NCI-H1436 (cell line): ENCODE measurements at places on chromosomes 6 and 20.

DNA sequence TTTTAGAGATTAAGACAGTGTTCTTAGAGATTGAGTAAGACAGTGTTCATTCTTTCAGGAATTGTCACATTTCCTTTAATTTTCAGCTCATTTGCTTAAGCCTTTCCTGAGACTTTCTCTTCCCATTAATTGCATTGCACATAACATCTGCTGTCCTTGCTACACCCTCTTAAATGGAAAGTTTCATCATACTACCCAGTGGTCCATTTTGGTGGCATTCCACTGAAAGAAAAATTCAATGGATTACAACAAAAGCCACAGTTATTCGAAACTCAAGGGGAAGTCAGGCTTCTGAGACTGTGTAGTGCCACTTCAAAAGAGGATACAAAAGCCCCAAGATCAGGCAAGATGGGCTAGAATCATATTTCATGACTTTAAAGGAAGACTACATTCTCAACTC lies 64.0 kb downstream of the RSPO3 start:
- DNase-seq = no peak

- DNase-seq = no peak
Measured at GRCh38 chr6:156279261-156279969, 497.8 kb upstream of the ARID1B start.

DNA sequence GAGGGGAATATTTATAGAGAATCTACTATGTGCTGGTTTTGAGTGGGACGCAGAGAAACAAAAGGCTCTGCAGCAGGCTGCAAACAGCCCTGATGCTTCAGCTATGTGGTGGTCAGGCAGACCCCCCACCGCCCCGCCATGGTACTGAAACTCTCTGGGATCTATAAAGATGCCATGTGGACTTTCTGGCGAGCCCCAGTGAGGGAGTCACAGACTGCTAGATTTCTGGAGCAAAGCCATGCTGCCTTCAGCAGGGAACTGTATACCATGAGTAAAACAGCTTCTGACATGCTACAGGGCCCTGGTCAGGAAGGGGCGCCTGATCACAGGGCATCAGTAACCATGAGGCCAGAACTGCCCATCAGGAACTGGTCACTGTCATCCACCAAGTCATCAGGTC lies 19.2 kb upstream of the BPIFB1 start:
- DNase-seq = no peak

- no peak for DNase-seq
Measured at GRCh38 chr6:88380083-88380482, 213.9 kb upstream of the CNR1 start.

DNA sequence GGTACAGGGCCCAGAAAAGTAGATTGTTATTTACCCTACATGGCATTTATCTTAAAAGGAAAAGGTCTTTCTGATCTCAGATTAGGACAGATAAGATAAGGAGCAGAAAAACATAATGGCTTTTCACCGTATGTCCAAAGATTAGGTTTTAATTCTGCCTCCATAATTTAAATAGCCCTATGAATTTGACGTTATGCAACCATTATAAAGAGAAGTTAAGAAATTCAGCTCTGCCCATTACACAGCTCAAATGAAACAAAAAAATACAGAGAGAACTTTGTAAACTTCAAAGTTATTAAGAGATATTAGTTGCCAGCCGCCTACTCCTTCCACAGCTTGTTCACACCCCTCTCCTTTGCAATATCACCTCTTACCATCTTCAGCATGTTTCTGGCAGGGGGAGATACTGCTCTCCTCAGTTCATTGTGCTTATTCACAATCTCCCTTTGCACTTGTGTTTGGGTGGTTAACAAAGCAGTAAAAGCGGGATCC lies 8.1 kb downstream of the CRISP3 start:
- no peak for DNase-seq

DNA sequence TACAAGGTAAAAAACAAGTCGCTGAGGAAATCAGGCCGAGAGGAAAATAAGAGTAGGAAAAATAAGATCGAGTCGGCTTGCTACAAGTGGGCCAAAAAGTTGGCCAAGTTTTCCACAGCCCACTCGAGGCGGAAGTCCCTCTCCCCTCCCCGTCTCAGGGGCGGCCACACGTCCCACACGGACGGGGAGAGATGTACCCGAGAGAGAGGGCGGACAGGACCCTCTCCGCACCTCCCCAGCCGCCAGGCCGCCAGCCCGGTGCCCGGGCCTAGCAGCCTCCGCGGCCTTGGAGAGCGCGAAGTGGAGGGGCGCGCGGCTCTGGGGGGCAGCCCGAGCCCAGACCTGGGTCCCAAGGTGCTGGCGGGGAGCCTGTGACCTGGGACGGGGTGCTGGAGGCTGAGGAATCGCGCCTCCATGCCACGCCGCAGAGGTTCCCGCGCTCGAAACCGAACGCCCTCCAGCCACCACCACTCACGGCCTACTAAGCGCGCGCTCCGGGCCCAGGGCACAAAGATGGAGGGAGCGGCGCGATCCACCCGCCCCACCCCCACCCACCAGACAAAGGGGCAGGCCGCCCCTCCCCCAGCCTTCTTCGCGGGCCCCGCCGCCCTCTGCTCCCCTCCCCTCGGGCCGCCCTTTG lies 1.9 kb upstream of the HMGA1 start:
- DNase-seq = no peak

GRCh38 chr20:46520976-46521579 lies 7.7 kb upstream of the ZNF334 start:
- peak; percentile 34 for DNase-seq

DNA sequence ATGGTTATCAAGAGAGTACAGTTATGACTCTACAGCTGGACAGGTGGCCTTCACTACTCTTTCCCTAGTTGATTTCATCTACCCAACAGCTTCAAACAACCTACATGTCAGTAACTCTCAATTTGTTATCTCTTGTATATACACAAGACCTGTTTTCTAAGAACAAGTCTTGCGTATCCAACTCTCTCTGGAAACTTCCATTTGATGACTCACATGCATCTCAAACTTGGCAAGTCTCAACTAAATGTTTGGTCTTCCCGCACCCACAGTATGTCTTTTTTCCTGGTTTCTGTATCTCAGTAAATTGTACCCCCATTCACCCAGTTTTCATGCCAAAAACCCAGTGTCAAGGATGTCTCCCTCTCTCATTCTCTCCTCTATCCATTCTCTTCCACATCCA lies 97.7 kb downstream of the BTBD9 start:
- no peak for DNase-seq

DNA sequence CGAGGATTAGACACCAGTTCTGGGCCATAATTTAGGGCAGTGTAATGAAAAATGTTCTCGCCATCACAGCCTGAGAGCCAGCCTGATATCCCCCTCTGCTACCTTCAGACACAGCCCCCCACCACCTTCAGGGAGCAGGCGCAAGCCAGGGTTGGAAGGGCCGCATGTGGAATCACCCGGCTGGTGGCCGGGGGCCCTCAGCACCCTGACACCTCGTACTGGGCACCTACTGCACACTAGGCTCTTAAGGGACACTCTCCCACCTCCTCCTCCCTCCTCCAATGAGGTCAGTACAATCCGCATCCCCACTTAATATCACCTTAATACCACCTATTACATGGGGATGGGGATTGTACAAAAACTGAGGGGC lies 55.5 kb downstream of the BMP7 start:
- no peak for DNase-seq

DNA sequence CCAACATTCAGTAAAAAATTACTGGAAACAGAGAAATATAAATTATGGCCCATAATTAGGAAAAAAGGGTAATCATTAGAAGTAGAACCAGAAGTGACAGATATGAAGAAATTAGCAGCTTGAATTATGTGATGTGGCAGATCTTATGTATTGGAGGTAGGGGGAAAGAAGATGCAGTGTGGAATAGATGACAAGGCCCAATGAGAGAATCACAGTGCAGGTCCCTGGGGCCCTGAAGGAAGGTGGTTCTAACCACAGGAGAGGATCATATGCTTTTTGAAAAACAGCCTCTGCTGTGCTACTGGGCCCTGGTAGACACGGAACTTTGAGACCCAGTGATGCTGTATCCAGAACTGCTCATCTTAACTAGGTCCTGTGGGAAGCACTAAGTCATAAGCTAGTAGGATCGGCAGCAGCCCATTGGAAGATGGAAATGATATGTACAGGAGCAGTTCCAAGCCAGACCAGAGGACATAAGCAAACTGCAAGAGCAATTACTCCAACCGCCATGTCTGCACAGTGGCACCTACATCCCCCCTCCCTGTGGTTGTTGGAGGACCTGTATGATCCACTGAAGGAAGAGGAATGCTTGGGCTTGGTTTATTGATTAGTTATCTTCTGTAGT lies 14.2 kb downstream of the HEBP2 start:
- no peak for DNase-seq

- DNase-seq = no peak
Measured at GRCh38 chr6:208364-208763, 83.9 kb upstream of the DUSP22 start.

DNA sequence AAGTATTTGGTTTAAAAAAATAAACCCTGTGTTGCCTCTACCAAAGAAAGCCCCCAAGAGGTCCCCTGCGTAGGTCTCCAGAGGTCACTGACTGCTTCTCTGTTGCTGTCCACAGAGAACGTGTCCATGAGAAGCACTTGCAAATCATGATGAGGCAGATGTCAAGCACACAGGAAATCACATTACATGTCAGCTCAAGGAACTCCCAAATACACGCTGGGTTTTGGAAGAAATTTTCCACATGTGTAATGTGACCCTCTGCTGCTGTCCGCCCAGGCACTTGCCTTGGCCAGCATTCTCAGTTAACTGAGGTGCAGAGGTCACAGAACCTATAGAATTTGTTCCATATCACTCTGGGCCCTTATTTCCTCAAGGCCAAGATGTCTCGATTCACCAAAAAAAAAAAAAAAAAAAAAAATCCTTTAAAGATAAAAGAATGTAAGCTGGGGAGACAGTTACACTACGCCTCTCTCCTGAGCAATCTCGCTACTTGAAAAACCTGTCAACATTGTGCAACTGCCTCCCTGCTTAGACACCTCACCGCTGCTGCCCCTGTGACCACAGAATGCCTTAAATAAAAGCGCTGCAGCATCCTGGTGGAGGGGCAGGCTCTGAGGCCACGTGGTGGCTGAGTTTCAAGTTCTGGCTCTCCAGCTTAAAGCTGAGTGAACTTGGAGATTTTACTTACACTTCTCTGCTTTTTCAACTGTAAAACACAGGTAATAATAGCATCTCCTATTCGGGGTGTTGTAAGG lies 42.3 kb downstream of the SLC22A23 start:
- no peak for DNase-seq

- no peak for DNase-seq
Measured at GRCh38 chr6:21639316-21639715, 45.8 kb downstream of the SOX4 start.

GRCh38 chr20:64049060-64049877 lies at the start of gene SOX18:
TSS of gene SOX18 (minus strand) at chr20:64049639. CDS start at chr20:64049516, 123 bp downstream.
- DNase-seq = no peak

- DNase-seq = no peak
Measured at GRCh38 chr6:158756126-158756525, 63.0 kb downstream of the EZR start.

DNA sequence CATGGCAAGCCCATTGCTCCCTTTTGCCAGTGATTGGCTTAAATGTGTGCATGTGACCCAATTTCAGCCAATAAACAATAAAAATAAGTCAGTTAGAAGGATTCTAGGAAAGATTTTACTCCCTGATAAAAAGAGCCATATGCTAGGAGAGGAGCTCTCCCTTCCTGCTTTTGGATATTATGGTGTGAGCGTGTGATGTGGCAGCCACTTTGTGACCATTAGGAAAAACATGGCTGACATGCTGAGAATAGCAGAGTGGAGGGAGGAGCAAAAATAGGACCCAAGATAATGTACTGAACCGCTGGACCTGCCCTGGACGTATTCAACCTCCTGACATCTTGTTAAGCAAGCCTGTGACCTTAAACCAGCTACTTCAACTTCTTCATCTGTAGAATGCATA lies 160.6 kb upstream of the MLN start:
- DNase-seq = no peak
